ENCODE measurements at places on chromosomes 4 and X. TPM values are rescaled to one million over a fixed set of nuclear protein-coding genes. Genes with fewer than 3 reads are reported as not detected.

The PDLIM3 gene
- total RNA-seq, result not detected

The MAGEA9B gene
- total RNA-seq, result not detected

The AADAT gene
- not detected for total RNA-seq

The HCCS gene
- 22.3 TPM for total RNA-seq

The GSX2 gene
- not detected for total RNA-seq

DNA sequence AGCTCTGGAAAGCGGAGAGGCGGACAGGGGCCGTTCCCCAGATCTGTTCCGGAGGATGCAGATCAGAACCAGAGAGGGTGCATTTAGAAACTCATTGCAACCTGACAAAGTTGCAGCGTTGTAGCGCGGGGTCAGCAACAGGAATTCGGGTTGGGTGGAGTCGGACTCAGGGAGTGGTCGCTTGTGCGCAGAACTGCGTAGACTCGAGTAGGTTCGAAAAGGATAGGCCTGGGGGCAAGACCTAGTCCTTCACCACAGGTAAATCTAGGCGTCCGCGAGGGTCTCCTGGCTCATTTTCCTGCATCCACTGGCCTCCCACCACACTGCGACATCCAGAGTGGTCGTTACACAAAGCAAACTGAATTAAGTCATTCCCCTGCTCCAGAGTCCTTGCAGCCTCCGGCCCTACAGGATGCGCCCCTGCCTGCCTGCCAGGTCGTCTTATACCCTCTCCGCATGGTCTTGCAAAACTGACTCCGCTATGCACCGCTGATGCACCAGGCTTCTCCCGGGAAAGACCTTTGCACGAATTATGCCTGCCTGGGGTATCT lies 4.7 kb upstream of the ZNF518B start:
- no peak for DNase-seq

GRCh38 chrX:112223391-112223790 lies 140.8 kb upstream of the TRPC5 start:
- no peak for DNase-seq

DNA sequence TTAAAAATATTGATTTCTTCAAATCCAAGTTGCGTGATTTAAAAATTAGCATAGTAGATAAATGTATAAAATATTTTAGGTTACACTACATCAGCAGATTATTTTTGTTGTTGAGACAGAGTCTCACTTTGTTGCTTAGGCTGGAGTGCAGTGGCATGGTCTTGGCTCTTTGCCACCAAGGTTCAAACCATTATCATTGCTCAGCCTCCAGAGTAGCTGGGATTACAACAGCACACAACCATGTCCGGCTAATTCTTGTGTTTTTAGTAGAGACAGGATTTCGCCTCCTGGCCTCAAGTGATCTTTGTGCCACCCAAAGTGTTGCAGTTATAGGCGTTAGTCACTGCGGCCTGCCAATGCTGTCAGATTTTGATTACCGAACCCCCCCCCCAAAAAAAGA lies 1390.5 kb upstream of the TENM3 start:
- no peak for DNase-seq

DNA sequence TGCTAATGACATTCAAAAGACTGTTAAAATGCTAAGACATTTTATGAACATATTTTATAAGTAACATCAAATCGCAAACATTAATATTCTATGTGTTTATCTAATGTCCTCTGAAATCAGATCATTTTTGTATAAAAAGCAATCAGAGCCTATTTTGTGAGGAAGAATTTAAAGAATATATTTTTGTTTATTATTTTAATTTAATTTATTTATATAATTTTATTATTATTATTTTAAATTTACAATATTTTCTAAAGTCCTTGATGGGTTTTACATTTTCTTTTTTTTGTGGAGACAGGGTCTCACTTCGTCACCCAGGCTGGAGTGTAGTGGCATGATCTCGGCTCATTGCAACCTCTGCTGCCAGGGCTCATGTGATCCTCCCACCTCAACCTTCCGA lies 262.8 kb downstream of the EPHA5 start:
- DNase-seq, result no peak

DNA sequence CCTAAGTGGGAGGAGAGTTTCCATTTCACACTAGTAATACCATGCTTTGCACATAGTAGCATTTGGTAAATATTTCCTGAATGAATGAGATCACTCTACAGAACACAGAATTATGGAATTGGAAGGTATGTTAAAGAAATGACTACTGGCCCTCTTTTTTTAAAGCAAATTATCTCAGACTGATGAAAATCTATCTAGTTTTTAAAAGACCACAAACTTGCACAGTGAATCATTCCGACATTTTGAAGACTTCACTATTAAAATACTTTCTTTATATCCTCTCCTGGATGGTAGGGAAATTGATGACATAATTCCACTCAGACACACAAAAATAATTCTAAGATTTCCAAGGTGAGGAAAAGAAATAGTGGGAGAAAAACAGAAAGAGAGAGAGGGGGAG lies 68.4 kb upstream of the ETNPPL start:
- no peak for DNase-seq

GRCh38 chr4:153489856-153490558 lies 23.8 kb downstream of the TMEM131L start:
- DNase-seq, result no peak

- no peak for DNase-seq
Observed at GRCh38 chr4:179855469-179855868, 2387.7 kb upstream of the TENM3 start.

DNA sequence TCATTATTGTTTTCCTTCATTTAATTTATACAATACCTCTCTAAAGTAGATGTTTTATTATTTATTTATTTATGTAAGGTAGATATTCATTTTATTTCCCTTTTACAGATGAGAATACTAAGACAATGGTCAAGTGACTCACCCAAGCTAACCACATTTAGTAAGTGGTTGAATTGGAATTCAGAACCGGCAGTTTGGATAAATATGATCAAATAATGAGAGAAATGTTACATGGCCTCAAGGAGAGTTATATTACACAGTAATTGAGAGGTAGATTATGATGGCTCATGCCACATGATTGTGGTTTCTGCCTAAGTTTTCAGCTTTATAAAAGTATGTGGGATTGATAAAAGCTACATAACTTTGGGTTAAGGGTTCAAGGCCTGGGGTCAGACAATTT lies 239.4 kb upstream of the BOD1L1 start:
- no peak for DNase-seq

DNA sequence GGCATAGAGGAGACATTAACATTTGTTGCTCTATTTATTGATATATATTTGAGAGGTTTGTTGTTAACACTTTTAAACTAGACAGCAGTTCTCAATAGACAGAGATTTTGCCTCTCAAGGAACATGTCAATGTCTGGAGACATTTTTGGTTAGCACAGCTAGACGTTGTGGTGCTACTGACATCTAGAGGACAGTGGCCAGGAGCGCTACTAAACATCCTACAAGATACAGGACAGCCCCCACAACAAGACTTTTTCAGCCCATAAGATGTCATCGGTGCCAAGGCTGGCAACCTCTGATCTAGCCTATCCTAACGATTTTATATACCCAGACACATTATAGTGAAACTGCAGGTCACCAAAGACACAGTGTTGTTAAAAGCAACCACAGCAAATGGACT lies 18.4 kb upstream of the CTSO start:
- no peak for DNase-seq

DNA sequence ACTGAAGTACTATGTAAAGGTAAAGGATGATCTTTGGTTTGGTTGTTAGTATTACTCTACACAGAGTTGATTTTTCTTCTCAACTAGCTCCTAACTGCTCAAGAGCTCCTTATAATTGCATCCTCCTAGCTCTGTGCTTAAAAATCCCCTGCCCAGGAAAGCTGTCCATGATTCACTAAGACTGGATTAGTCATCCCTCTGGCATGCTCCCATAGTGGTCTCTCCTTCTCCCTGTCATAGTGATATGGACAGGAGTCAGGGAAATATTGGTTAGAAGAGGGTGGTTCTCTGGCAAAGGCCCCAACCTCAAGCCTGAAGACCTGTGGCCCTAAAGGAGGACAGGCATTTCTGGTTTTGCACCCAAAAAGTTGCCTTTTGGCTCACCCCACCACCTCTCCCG lies 242.3 kb upstream of the KCNIP4 start:
- DNase-seq, result no peak

Data from activated naive CD4-positive, alpha-beta T cell treated with anti-CD3 and anti-CD28 coated beads, Interleukin-2, amount 50 U/mL, for 72 hours (primary cell).